Right ventricle myocardium superior (tissue), 1 donor: ENCODE measurements at places on chromosomes 16 and 17. TPM values are rescaled to one million over a fixed set of nuclear protein-coding genes. Genes with fewer than 3 reads are reported as not detected.

DNA sequence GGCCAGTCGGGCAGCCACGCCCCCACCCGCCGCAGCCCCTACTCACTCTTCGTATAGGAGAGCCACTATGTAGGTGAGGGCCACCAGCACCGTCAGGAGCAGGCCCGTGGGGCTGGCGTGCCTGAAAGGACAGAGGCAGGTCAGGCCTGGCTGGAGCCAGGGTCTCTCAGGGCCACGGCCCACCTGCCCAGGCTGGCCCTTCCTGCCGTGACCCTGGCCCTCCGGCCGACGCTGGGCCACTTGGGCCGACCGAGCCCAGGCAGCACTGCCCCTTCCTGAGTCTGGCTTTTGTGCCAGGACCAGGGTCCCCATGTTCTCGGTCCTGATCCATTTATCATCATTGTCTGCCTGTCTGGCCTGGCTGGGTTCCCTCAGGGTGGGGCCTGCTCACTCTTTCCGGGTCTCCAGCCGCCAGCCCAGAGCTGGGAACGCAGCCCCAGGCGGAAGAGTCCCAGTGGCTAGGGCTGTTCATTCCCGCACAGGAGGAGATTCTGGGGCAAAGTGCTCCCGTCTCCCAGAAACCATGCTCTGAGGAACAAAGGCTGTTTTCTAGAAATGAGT is 10.1 kb upstream of the RASD1 start:
- peak; percentile 69 for DNase-seq

The SLC22A31 gene
- total RNA-seq, result not detected

DNA sequence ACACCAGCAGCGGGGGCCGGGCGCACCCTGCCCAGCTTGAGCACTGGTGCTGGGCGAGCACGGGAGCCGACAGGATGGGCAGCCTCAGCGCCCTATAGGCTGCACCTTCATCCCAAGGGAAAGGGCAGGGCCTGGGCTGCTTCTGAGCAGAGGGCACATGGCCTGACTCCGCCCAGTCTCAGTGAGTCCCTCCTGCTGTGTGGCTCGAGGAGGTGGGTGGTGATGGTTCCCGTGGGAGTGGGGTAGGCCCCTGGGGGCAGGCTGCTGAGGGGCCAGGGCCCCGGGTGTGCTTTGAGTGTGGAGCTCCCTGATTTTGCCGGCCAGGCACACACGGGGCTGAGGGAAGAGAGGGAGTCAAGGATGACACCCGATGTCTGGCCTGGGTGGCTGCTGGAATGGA is 37.9 kb downstream of the TSC2 start:
- no peak for DNase-seq

The SLC16A11 gene
- total RNA-seq, result 0.56 TPM

GRCh38 chr16:76118344-76118743 is 158.9 kb upstream of the CNTNAP4 start:
- no peak for DNase-seq

GRCh38 chr16:87789437-87790291 is 23.9 kb upstream of the KLHDC4 start:
- DNase-seq, result no peak

DNA sequence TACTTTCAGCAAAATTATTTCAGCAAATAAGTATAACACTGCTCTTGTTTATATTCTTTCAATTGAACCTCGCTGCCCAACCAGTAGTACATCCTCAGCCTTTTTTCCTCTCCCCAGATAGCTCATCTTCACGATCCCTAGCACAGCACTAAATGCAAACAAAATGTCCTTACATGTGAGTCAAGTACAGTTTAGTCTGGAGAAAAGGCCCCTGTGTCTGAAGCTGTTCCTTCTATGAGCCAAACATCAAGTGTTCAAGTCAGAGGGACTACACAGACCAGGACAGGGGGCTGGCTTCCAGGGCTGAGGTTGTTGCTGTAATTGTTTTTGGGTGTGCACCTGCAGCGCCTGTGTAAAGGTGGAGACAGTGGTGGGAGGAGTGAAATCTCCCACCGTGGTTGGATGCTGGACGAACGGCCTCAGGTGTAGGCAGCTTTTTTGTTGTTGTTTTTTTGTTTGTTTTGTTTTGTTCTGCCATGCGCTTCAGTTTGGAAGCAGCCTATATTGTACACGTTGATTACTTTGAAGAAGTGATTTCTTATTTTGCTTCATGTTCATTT is 147.1 kb downstream of the PRKCA start:
- DNase-seq, result no peak

- no peak for DNase-seq
Measured at GRCh38 chr17:5883775-5884665, 186.2 kb upstream of the WSCD1 start.

The RAB34 gene
- total RNA-seq, result 14.5 TPM

The CD300LB gene
- total RNA-seq, result 0.16 TPM

DNA sequence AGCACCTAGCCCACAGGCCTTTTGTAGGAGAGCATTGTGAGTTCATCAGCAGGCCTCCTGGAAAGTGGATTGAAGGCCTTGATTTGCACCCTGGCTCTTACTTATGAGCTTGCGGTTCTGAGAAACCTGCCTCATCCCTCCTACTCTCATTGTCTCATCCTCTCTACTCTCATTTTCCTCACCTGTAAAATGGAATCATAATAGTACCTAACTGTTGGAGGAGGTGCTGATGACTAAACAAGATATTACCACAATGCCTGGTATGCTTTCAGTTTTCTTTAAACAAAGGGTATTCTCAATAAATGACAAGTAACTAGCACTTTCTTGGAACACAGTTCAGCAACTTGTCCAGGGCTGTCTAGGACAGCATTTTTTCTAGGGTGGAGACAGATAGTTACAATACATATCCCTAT is 243.1 kb upstream of the MAF start:
- DNase-seq, result no peak

The UNC13D gene
- total RNA-seq, result 10.6 TPM

The COX10 gene
- total RNA-seq, result 39.4 TPM

The GAS7 gene
- total RNA-seq, result 72.1 TPM

DNA sequence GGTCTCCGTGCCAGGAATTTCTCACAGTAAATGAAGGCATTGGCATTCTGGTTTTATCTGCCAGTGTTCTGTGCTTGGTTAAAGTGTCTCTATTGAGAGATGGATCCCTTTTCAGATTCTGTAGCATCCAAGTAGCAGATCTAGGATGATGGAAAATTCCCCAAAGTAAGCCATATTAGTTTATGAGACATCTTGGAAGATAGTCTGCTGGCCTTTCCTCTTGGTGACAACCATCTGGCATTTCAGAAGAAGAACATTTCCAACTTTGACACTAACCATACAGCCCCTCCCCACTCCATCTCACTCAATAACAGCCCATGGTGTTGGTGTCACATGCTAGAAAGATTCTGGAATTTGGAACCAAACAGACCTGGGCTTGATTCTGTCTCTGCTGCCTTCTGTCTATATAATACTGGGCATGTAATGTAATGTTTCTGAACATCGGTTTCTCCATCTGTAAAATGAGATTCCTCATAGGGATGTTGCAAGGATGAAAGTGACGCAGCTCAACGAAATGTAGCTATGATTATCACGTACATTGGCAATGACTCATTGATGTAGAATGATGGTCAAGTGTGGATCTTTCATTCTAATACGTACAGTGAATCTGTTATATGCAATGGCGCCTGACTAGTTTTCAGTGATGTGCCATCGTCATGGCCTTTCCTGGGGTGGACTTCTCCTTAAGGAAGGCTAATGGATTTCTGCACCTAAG is 32.6 kb upstream of the PIRT start:
- DNase-seq, result no peak

DNA sequence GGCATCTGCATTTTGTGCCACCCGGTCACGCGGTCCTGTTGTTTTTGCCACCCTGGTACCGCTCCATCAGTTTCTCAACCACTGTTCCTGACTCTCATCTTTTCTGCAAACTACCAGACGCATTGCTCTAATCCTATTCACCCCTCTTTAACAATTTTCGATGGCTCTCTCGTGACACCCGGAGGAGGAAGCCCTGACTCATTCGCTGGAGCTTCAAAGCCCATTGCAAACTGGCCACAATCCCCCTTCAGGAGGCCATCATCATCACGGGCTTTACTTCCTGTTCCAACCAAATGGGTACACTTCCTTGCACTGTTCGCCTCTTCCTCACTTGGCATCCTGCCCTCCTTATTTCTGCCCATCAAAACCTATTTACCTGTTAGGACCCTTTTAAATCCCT is 155.3 kb downstream of the RGS9 start:
- no peak for DNase-seq

The ITGAX gene
- total RNA-seq, result 1.2 TPM

DNA sequence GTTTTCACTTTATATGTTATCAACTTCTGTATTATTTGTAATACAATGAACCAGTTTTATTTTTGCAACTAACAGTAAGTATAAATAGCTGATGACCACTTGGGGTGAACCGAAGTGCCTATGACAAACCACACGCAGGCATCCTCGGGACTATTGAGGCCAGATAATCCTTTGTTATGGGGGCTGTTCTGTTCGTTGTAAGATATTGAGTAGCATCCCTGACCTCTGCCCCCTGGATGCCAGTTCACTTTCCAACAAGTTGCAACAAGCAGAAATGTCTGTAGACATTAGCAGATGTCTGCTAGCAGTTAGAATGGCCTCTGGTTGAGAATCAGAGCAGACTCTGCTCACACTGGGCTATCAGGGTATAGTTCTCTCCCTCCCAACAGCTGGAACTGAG is 277.0 kb downstream of the WWOX start:
- DNase-seq, result no peak

The CBX2 gene
- total RNA-seq, result 4.2 TPM

The CES5A gene
- 0.35 TPM for total RNA-seq

- no peak for DNase-seq
Measured at GRCh38 chr16:9602189-9602588, 510.7 kb downstream of the HAPSTR1 start.

DNA sequence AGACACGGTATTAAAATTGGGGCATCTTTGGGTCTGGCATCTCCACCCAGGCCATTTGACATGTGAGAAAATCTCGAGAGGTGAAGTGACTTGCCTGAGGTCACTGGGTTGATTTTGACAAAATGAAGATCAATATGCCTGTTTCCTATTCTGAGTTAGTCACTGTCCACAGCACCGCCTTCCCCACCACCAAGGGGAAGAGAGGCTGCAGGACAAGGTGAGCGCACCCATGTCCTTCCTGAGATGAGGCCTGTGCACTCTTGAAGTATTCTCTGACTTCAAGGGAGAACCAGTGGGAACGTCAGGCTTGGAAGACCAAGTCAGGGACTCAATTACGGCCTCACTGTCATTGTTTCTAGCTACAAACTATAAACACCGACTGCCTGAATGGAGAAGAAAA is 49.9 kb upstream of the WSB1 start:
- DNase-seq, result no peak

The TBC1D3D gene
- not detected for total RNA-seq
